ENCODE measurements at places on chromosomes 1 and 21.

DNA sequence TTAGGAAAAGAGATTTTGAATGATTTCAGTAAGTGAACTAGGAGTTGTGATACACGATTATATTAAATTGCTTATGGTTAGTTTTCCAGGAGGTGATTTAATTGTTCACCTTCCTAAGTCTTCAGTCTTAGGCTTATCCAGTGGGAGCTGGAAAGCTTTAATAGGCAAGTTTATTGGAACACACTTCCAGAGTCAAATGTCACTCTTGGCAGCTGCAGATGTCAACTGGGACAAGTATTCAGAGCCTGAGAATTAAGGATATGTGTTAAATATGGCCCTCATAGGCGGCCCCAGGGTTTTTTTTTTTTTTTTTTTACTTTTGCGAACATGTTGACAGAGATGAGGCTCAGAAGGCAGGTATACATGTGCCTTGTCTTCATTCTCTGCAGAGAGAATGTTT is 29.2 kb downstream of the UCK2 start:
- no peak for DNase-seq

GRCh38 chr1:156439777-156440183 is 60.8 kb downstream of the MEF2D start:
- DNase-seq = no peak

DNA sequence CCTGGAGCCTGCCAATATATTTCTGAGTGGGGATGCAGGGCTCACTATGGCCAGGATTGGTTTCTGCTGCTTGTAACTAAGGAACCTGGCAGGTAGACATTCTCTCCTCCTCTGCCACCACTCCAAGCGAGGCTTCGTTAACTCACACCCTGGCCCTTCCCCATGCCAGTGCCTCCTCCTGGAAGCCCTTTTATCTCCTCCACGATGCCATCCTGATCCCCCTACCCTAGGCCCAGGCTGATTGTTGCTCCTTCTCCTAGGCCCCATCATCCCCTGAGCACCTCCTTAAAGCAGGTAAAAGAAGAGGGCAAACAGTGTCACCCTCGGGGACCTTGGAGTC is 118.5 kb downstream of the DMRTB1 start:
- DNase-seq = no peak

GRCh38 chr1:201736707-201737320 is 92.1 kb upstream of the IPO9 start:
- no peak for DNase-seq

- no peak for DNase-seq
Observed at GRCh38 chr1:67239738-67240137, 67.9 kb upstream of the IL12RB2 start.

DNA sequence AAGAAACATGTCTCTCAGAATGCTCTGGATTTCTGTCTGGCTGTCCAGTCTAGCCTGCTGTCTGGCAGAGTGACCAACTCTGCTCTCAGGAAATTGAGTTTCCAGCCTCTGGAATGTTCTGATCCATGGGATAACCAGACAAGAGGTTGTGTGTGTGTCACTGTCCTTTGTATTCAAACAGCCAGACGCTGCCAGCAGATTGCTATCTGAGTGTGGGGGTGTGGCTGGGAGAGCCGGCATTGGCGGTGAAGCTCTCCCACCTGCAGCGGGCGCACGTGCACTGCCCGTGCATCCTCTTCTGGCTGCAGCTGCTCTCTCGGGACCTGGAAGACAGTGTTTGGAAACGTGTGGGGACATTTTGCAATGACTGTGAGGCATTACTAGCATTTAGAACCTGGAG is 26.1 kb downstream of the PKP1 start:
- DNase-seq = no peak

DNA sequence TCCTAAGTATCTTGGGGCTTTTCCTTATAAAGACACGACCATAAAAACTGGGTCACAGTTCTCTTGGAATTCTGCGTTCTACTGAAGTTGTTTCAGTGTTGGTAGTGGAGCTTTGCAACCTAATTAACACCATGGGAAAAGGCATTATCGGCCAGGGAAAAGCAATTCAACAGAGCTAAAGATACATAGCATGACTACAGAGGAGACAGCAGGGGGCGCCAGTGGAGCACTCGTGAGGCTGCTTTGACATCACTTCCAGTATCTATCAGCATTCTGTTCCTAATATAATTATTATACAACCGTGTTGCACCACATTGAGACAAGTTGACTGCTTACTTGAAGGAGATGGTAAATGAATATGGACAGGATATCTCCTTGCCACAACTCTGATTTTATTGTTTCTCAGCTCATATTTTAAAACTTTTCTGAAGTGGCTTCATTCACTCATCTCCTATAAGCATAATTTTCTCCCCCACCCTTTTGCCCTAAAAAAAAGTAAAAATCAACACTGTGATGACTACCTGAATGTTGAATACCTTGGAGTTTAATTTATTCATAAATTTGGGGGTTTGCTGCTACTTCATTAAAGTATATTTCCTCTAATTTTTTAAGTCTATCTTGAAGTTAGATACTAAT is 39.4 kb downstream of the ZP4 start:
- DNase-seq = no peak

GRCh38 chr1:36300526-36300925 is 5.6 kb upstream of the SH3D21 start:
- DNase-seq = no peak

DNA sequence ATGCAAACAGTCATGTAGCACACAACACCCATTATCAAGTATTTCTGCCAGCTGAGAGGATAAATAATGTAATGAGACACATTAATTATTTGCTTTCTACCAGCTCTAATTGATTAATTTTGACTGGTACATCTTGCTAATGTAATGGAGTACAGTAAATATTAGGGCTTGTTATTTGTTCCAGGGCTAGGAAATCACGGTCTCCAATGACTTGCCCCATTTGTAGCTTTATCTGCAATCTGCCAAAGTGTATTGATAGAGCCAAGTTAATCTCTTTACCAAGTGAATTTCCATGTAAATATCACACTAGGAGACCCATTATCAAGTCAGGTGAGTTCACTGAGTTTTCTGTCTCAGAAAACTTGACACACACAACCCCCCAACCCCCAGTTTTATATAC is 55.1 kb downstream of the RGS13 start:
- no peak for DNase-seq

- no peak for DNase-seq
Observed at GRCh38 chr1:47522935-47523834, 85.3 kb downstream of the FOXD2 start.

- DNase-seq = no peak
Observed at GRCh38 chr1:48229317-48229716, 6.8 kb downstream of the SLC5A9 start.

Data from brain pericyte (primary cell).